OCI-LY7 (cell line): ENCODE measurements at places on chromosomes 6 and 20.

GRCh38 chr20:63005862-63006539, 763 bp downstream of the BHLHE23 start:
- no peak for DNase-seq

DNA sequence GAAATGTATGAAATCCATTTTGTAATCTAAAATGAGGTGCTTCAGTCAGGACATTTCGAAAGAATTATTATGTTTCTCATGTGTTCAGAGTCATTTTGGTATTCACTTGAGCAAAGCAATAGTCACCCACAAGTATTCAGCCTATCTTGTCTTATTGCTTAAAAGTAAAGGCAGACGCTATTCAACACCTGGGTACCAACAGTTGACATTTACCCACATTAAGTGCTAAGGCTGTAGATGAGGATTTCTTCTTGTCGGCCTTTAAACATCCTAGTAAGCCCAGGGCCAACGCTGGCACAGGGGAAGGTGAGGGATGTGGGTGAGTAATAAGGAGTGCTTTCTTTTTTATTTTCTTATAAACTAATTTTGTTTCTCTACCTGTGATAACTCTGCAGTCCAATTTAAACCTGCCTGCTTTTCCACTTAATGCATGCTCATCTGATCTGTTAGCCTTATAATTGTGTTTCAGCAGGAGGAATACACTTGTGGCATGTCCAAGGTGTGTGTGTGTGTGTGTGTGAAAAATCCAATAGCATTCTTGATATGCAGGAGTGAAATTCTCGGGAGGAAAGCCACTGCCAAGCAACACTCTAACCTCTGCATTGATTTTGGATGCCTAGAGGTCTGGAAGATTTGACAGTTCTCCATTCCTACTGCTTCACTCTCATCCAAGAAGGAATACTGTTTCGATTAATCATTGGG, 252.0 kb downstream of the SOX4 start:
- DNase-seq = no peak

DNA sequence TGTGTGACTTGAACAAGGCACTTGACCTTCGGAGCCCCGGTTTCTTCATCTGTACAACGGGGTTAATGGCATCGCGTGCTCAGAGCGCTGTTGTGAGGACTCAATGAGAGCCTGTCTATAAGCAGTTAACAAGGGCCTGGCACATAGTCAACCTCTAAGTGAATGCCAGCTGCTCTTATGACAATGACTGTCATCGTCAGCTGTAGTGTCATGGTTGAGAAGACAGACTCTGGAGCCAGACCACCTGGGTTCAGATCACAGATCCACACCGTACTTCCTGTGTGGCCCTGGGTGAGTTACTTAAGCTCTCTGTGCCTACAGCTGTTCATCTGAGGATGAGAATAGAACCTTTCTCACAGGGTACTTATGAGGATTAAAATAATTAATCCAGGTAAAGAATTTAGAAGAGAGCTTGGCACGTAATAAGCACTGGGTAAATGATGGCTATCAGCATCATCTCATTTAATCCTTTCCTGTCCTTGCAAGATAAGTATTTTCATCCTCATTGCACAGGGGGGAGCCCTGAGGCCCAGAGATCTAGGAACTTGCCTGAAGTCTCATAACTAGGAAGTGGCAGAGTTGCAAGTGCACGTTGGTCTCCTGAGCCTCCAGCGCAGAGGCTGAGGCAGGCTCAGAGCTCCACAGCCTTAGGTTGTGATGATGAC, 105.3 kb downstream of the EYA2 start:
- peak; percentile 90 for DNase-seq

- no peak for DNase-seq
Measured at GRCh38 chr6:75065523-75065922, 140.3 kb downstream of the COL12A1 start.

GRCh38 chr6:30830438-30830837, 53.9 kb upstream of the DDR1 start:
- DNase-seq = peak; percentile 43

DNA sequence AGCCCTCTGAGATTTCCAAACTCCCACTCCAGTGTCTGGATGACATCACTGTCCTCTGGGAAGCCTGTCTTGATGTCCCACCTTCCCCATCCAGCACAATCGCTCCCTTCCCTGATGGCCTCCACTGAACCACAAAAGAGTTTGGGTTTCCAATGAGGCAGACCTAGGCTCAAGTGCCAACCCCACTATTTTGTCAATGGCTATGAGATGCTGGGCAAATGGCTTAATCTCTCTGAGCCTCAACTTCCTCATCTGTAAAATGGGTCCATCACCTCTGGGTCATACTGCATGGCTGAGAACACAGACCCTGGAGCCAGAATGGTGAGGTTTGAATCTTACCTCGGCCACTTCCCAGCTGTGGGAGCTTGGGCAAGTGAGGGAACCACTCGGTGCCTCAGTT, 11.7 kb downstream of the SLC13A3 start:
- DNase-seq = no peak

DNA sequence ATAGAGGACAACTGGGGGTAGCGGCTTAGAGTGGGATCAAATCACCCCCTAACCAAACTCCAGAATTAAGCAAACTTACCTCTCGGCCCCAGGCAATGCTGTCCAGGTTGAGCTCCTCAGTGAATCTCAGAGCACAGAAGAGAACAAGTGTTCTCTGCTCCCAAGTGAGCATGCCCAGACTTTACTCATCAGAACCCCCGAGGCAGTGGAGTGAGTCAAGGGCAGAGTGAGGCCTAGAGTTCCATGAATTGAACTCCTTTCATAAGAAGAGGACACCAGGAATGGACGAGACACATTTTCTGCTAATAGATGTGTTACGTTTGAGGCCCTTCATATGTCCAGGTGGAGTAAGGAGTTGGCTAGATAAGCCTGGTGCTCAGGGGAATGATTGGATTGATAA, 134.0 kb upstream of the DTNBP1 start:
- DNase-seq = no peak

DNA sequence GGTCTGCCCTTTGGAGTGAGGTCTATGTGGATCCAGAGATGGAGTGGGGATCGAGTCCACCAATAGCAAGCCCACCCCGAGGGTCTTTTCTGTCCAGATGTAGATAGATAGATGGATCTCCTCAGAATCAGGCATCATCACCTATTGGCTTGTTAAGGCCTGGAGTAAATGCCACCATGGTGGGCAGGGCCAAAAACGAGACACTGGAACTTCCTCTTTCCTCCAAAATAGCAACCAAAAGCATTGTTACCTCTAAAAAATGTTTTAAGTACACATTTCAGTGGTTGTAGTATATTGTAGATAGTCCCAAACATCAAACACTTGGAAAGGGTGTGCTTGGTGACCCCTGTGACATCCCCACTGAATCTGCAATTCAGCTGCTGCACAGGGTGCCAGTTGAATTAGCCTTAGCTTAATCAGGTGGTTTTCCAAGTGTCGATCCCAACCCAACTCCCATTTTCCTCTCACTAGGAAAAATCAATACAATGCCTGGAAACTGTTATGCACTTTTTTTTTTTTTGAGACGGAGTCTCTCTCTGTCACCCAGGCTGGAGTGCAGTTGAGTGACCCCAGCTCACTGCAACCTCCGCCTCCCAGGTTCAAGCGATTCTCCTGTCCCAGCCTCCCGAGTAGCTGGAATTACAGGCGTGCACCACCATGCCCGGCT, 35.0 kb upstream of the NELFCD start:
- no peak for DNase-seq

DNA sequence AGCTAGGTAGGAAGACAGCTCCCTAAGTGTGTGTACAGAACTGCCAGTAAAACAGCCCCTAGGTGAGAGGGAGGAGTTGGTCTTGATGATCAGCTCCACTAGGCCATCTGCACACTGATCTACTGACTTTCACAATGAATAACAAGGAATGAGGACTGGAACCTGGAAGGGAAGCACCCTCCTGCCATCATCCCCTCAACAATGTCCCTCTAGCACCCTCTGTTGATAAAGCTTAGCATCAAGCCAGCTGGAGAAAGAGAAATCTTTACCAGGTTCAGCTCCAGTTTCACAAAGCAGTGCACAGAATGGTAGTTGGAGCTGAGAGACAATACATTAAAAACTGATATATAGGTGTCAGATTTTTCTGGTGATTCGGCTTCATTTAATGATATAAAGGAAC, 57.2 kb upstream of the IRAK1BP1 start:
- DNase-seq = no peak
